Activated CD4-positive, alpha-beta T cell treated with anti-CD3 and anti-CD28 coated beads, Interleukin-2, amount 50 U/mL, for 4 hours (primary cell): ENCODE measurements at places on chromosomes 6 and 20.

DNA sequence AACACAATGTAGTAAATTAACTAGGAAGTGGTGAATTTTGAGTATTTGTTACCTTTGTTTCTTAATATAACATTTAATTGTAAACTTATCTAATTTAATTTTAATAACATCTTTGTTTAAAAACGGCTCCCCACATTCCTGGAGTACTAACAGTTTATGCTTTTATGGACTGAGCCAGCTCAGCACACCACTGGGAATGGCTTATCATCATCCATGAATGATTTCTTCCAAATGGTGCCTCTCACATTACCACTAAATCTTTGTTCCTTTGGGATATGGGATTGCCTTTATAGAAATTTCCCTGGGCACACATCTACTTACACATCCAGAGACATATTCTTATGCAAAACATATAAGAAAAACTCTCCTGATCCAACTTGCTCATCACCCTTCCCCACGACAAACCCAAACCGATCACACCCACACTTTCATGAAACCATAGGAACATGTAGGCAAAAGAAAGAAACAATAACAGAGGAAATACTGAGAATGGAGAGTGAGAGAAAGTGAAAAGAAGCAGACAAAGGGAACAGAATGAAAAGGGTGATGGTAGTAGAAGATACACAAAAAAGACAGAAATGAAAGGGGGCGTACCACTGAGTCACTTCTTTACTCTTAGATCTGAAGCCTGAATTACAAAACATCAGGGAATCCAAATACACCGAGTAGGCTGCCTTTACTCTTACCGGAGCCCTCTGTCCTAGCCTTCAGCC, 58.5 kb upstream of the KCNK16 start:
- DNase-seq = no peak

- DNase-seq = no peak
Measured at GRCh38 chr6:161107779-161108730, 116.5 kb downstream of the MAP3K4 start.

GRCh38 chr20:53944796-53945195, 125.6 kb downstream of the BCAS1 start:
- DNase-seq = no peak

GRCh38 chr20:53331151-53331973, 262.3 kb downstream of the ZNF217 start:
- no peak for DNase-seq

GRCh38 chr6:41080621-41081020, 7.8 kb downstream of the NFYA start:
- no peak for DNase-seq

GRCh38 chr6:129273161-129273560, 390.2 kb downstream of the LAMA2 start:
- no peak for DNase-seq

DNA sequence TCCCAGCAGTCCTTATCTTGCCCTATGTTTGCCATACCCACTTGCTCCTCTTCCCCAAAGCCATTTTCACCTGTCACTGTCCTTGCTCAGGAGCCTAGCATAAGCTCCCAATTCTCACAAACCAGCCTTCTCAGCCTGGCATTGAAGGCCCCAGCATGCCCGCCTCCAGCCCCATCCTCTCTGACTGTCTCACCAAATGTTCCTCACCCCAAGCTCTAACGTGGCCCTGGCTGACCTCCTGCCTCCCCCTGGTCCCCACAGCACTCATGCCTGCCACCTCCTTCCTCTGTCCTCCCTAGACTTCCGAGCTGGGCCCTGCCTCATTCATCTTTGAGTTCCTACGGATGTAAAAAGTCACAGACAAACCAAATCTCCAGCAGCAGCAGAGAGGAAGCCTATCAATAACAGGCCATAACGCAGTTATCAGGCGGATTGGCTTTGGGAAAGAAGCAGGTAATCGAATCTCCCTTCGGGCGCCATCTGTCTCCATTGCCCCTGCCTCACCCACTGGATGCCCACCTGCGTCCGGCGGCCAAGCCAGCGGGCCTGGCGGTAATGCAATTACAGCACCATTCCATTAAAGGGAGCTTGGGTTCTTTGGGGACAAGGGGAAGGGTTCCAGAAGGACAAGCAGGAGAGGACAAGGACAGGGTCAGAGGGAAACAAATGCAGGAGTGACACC, 104.4 kb downstream of the MRPL14 start:
- DNase-seq = no peak

GRCh38 chr6:98590136-98590681, 244.2 kb upstream of the POU3F2 start:
- no peak for DNase-seq

GRCh38 chr6:79230149-79230548, 4.3 kb downstream of the HMGN3 start:
- DNase-seq = no peak

GRCh38 chr6:29426654-29427053, 11.9 kb downstream of the OR12D1 start:
- DNase-seq = no peak

DNA sequence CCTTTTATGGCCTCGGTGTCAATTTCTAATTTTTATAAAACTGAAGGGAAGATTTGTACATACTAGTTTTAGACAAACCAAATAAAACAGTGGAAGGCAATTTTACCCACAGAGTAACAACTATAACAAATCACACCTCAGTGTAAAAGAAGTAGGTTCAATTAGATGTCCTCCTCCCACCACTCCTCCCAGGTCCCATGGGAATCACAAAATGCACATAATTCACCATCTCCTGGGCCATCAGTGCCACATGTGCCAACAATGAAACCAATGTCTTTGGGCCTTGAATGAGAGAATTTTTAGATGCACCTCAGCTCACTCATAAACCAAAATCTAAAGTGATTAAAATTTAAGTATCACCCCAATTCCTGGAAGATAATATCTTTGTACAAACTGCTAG, 267.8 kb downstream of the BTBD9 start:
- DNase-seq = no peak

DNA sequence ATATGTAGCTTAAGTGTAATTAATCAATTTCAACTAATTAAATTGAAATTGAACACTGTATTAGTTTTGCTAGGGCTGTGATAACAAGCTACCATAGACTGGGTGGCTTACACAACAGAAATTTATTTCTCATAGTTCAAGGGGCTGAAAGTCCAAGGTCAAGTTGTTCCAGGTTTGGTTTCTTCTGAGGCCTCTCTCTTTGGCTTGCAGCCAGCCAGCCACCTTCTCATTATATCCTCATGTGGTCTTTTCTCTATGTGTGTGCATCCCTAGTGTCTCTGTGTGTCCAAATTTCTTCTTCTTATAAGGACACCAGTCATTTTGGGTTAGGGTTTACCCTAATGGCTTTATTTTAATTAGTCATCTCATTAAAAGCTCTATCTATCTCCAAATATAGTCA, 611.7 kb downstream of the UTRN start:
- DNase-seq = no peak

DNA sequence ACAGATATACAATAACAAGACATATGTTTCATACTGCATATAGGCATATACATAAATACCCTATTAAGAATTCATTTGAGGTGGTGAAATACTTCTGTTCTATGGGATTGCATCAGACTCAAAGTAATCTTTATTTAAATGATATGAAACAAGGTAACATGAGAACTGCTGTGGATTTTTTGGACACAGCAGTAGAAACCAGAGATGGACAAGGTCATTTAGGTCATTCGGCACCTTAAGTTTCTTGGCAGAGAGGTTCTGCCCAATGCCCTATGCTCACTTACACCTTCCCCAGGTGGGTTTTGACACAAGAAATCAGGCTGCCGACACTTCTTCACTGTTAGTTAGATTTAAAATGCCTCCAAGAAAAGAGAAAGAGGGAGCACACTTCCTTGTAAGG, 43.9 kb upstream of the RBM24 start:
- DNase-seq = no peak

DNA sequence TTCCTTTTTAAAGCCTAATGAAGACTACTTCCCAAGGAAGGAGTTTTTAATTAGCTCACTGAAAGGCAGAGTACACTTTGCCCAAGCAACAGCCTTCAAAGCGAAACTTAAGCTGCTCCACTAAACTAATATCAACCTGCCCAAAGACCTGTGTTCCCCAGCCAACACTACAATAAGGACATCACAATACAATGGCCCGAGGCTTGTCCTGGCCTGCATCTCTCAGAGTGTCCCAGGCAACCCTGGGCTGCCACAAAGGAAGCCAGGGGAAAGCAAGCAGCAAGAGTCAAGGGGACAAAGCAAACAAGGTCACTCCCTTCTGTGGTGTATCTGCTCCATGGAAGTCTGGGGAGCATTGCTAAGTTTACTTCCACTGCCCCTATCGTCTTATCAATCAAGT, 52.3 kb downstream of the PIGU start:
- DNase-seq = no peak

- no peak for DNase-seq
Measured at GRCh38 chr20:41456351-41456750, 89.7 kb upstream of the EMILIN3 start.

GRCh38 chr20:38844963-38845362, 39.5 kb downstream of the PPP1R16B start:
- DNase-seq = no peak

- DNase-seq = no peak
Measured at GRCh38 chr6:53112871-53113270, 35.8 kb downstream of the GCM1 start.

- DNase-seq = no peak
Measured at GRCh38 chr6:157443066-157443800, 62.2 kb downstream of the ZDHHC14 start.

DNA sequence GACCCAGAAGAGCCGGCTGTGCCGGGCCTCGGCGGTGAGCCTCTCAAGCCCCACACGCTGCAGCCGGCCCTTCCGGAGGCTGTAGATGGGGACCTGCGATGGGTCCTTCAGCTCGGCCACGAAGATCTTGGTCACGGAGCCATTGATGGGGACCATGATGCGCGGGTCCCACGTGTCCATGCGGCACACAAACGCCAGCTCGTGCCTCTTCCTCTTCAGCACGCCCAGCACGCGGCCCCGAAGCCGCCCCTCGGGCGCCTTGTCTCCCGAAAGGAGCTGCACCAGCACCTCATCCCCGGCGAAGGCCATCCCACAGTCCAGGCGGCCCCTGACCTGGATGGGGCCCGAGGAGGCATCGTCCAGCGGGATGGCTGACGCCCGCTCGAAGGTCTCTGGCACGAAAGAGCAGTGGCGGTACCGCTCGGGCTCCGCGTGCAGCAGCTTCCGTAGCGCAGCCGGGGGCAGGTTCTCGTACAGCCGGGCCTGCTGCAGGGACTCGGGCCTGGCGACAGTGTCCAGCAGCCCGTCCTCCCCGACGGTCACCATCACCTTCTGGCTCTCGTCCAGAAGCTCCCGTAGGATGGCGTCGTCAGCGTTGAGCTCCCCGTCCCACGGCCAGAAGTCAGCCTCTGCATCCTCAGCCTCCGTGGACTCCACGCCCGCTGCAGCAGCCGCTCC, 8.9 kb downstream of the HELZ2 start:
- DNase-seq = no peak

GRCh38 chr20:43408848-43409576, 48.7 kb upstream of the SRSF6 start:
- DNase-seq = no peak

- DNase-seq = no peak
Measured at GRCh38 chr6:867378-867777, 174.4 kb upstream of the EXOC2 start.

GRCh38 chr6:70119218-70119835, 183.6 kb downstream of the COL9A1 start:
- no peak for DNase-seq

DNA sequence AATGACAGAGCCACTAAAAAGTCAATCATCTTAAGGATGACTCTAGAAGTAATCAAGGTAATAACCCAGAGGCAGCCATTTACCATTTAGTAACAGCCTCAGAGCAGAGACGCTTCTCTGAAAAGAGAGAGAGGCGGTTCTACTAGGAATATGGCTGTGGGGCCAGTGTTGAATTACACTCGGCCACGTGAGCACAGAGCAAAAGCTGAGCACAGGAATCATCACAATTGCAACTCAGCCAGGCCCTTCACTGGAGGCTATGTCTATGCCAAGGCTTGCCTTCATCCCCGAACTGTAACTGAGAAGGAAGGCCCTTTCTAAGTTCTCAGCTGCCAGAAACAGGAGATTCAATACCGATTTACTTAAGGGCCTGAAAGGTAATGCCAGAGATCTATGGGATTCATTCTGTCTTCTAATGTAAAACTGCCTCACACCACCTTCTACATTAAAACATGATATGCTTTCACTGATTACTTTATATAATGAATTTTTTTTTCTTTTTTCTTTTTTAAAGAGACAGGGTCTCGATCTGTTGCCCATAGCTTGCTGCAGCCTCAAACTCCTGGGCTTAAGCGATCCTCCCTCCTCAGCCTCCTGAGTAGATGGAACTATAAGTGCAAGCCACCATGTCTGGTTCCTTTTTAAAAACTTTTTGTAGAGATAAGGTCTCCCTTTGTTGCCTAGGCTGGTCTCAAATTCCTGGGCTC, 67.6 kb downstream of the NUDT3 start:
- DNase-seq = no peak

DNA sequence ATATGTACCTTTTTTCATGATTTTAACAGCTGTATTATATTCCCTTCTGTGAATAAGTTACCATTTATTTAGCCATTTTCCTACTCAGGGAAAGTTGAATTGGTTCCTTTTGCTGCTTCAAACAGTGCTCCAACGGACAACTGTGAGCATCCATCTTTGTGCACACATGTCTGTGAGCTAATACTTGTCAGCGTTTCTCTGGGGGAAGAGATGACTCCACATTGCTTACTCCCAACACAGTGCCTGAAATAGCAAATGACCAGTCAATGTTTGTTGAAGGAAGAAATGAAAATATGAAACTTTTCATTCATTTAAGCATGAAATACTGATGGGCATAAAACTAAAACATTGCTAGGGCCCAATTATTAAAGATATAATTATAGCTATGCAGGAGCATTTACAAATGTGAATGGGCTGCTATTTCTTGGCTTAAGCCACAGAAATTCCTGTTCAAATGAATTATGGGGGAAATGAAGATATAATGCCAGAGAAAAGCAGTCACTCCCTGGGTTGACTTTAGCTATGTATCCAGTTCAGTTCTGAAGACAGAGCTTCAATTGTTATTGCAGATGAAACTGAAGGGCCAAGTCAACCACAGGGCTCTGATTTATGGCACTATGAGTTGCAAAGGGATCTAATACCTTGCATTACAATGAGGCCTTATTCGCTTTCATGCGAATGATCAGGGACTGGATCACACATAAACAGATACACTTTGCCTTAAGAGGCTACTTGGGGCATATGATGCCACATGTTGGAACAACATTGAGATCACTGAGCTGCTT, 47.4 kb upstream of the FOXC1 start:
- DNase-seq = no peak

DNA sequence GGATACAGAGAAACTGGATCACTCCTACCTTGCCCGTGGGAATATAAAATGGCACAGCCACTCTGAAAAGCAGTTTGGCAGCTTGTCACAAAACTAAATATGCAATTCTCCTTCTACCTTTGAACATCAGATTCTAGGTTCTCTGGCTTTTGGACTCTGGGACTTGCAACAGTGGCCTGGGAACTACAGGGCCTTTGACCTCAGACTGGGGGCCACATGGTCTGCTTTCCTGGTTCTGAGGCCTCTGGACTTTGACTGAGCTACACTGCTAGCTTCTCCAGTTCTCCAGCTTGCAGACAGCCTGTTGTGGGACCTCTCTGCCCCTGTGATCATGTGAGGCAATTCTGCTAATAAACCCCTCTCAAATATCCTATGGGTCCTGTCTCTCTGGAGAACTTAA, 168.8 kb downstream of the CDH26 start:
- DNase-seq = no peak
